T-helper 22 cell (primary cell): ENCODE measurements at places on chromosomes 1 and 21.

GRCh38 chr1:155479205-155479604 lies 83.4 kb downstream of the ASH1L start:
- no peak for DNase-seq

GRCh38 chr21:16421965-16422364 lies 692.2 kb downstream of the USP25 start:
- DNase-seq, result no peak

DNA sequence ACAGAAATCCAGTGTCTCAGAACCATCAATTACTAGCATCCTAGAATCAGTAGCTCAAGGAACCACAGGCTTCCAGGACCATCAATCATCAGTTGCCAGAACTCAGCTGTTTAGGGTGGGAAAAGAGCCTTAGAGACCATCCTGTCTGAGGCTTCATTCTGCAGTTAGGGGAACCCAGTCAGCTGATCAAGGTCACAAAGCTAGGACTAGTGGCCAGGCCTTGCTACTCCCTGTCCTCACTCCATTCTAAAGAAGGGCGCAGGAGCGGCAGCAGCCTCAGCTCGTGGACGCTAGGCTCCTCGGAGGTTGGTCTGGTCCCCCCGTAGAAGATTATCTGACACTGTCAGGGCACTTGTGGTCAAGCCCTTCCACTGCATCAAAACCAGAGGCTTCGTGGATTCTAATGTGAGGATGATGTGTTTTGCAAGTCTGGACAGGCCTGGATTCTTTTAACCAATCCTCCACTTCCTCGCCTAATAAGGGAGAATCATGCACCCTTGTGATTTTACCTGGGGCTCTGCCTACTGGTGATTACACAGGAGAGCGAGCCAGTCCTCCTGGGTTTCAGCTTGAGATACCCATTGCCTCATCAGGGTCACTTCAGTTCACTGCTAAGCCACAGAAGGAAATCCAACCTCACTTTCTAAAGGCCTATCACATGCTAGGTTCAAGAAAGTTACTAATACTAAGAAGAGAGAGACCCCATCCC lies 41.7 kb upstream of the IFFO2 start:
- no peak for DNase-seq

DNA sequence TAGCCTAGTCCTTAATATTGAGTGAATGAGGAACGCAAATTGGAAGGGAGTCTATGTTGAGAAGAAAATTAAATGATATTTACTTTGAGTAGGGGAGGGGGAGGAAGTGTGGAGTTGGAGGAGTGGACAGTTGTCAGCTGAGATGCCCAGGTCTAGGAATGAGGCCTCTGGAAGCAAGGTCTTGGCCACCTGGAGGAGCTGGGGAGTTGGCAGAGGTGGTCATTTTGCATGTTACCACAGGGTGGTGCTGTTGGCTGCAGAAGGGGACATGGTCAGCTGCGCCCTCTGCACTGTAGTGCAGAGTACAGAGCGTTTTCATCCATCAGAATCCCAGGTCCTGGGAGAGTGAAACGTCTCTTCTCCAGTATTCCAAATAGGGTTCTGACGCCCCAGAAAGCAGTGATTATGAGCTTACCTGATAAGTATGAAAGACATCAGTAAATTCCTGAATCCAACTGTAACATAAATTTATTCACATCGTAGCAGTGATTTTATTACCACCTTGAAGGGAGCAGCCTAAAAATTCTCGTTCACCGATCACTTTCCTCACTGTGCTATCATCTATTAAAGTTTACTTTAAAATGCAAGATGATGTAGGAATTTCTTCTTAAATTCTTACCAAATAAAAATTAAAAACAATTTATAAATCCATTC lies 13.8 kb downstream of the PARK7 start:
- DNase-seq, result no peak

GRCh38 chr1:27011976-27012563 lies 580 bp downstream of the TENT5B start:
- no peak for DNase-seq
